ENCODE measurements at places on chromosomes 5 and 9. TPM values are rescaled to one million over a fixed set of nuclear protein-coding genes. Genes with fewer than 3 reads are reported as not detected.

DNA sequence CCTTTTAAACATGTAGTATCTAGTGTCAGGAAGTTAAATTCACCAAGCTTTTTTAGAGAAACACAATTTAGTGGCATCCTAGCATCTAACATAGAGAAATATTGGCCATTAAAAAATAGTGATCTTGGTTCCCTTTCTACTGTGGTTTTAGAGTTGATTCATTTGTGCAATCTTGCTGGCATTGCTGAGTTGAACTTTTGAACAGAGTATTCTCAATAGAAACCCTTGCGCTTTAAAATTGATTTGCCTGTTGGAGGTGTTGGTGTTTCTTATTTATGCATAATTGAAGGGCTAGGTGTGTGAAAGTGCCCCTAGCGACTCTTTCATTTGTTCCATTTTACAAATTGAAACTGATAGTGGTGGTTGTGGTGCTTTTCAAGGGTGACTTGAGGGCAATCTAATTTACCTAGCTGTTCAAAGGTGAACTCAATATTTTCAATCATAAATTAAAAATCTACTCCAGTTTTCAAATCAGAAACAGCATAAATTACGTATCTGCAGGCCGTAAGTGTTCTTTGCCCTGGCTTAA, 73.0 kb upstream of the MPDZ start:
- no peak overlapping the region for H3K4me3 ChIP-seq
- H3K4me1 ChIP-seq: no peaks in the 10 kb centered on the region
- H3K27ac ChIP-seq: no peak overlapping the region
- H3K27me3 ChIP-seq: no peaks in the 10 kb centered on the region
- no peaks in the 10 kb centered on the region for H3K36me3 ChIP-seq
- no peak for DNase-seq

DNA sequence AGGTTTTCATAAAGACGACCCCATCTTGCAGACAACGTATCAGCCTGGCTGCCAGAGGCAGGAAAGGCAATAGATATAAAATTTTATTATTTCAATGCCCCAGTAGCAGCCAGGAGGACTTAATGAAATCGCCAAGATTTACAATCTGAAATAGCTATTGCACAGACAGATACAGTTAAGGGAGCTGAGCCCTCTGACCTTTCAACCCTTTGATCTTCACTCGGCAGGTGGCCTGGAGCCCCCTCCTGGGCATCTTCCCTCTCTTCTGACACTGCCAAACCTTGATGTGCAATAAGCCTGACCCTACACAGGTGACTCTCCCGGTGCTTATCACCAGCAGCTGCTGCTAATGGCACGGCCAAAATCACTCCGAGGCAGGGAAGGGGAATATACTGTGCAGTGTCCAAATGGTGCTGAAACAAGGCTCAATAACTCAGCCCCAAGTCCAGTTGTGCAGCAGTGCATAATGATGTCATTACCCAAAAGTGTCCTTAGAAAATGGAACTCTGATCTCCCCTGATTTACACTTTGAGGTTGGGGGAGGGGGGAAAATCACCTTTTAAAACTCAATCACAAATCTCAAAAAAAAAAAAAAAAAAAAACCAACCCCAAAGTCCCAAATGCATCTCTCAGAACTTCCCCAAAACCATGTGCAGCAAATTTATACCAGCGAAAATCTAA, 242.0 kb downstream of the CRB2 start:
- DNase-seq: no peak
- H3K27me3 ChIP-seq: no peaks in the 10 kb centered on the region
- no peaks in the 10 kb centered on the region for H3K36me3 ChIP-seq
- no peaks in the 10 kb centered on the region for H3K4me1 ChIP-seq
- no peak overlapping the region for H3K4me3 ChIP-seq

- no peak overlapping the region for H3K27ac ChIP-seq
- no peak for DNase-seq
- no peak overlapping the region for H3K4me3 ChIP-seq
- no peaks in the 10 kb centered on the region for H3K36me3 ChIP-seq
- peaks cover 32% of the 10 kb centered on the region for H3K27me3 ChIP-seq
Measured at GRCh38 chr5:73960023-73960422, 334.0 kb downstream of the ARHGEF28 start.

DNA sequence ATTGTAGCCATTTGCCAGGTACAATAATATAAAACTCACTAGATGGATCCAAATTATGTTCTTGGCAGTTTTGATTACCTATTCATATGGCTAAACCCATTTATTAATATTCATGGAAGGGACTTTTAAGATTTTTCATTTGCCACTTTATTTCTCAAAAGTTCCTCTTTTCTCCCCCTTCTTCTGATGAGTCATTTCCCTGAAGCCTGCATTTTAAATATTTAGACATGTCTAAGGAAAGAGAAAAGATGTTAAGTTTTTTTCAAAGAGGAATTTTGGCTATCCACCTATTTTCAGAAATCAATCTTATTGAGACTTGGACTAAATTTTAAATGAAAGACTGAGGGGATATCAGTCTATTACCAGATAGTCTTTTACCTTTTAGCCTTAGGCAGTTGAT, 1189.4 kb downstream of the EFNA5 start:
- no peak for DNase-seq
- no peak overlapping the region for H3K27ac ChIP-seq
- no peaks in the 10 kb centered on the region for H3K4me1 ChIP-seq
- H3K4me3 ChIP-seq: no peak overlapping the region
- H3K27me3 ChIP-seq: no peaks in the 10 kb centered on the region
- H3K36me3 ChIP-seq: no peaks in the 10 kb centered on the region

GRCh38 chr5:59174248-59174844, 591.5 kb downstream of the RAB3C start:
- H3K27me3 ChIP-seq: no peaks in the 10 kb centered on the region
- H3K27ac ChIP-seq: no peak overlapping the region
- H3K4me1 ChIP-seq: peaks cover 37% of the 10 kb centered on the region
- peaks cover 1% of the 10 kb centered on the region for H3K36me3 ChIP-seq

DNA sequence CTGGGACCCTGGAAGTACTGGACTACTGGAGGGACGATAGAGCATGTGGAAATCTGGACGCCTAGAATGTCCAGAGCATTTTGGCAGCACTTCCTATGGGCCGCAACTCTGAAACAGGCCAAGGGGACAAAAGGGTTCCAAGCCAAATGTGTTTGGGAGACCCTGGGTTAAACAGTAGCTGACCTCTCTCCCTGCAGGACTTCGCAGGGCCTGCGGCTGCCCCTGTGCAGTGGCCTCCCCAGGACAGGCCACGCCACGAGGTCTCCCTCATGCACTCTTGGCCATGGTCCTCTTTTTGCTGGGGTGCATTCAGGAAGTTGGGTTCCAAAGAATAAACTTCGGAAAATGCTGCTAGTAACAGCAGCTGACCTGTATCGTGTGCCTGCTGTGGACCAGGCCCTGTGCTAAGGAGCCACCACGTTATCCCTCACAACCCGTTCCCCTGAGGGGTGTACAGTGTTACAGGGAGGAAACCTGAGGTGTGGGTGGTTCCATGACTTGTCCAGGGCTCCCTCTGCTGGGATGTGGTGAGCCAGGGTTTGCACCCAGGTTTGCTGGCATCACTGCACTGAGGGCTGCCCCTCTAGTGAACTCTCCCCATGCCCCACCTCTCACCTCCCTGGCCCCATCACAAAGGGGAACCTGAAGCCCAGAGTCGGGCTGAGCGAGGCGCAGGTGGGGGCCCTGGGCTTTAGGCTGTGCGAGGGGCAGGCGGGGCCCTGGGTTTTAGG, 79.4 kb downstream of the AMBP start:
- no peak for DNase-seq
- H3K4me1 ChIP-seq: peaks cover 8% of the 10 kb centered on the region
- no peaks in the 10 kb centered on the region for H3K36me3 ChIP-seq
- H3K27me3 ChIP-seq: no peaks in the 10 kb centered on the region
- no peak overlapping the region for H3K27ac ChIP-seq
- no peak overlapping the region for H3K4me3 ChIP-seq

- no peak overlapping the region for H3K27ac ChIP-seq
- H3K4me1 ChIP-seq: no peaks in the 10 kb centered on the region
- peaks cover 2% of the 10 kb centered on the region for H3K36me3 ChIP-seq
- no peak overlapping the region for H3K4me3 ChIP-seq
Measured at GRCh38 chr5:77513321-77513720, 21.2 kb upstream of the WDR41 start.

- H3K27ac ChIP-seq: no peak overlapping the region
- H3K4me3 ChIP-seq: no peak overlapping the region
- H3K36me3 ChIP-seq: no peaks in the 10 kb centered on the region
- H3K4me1 ChIP-seq: peaks cover 30% of the 10 kb centered on the region
- no peak for DNase-seq
Measured at GRCh38 chr5:756171-756570, 28.4 kb downstream of the ZDHHC11B start.

DNA sequence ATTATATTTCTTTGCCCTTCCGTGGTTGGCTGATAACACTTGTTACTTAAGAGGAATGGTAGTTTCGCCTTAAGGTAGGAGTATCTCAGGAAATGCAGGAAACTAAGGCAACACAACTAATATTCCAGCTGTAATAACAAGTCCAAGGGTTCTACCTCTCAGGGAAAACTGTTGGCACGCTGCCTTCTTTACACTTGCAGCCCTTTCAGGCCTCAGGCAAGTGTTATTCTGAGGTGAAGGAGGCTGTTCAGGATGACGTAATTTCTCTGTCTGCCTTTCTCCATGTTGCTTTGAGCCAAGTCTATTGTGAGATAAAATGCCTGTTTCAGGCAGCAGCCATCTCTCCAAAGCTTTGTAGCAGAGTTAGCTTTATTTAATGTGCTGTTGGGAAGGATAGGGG, 38.0 kb downstream of the VCAN start:
- no peak overlapping the region for H3K4me3 ChIP-seq
- no peaks in the 10 kb centered on the region for H3K4me1 ChIP-seq
- no peaks in the 10 kb centered on the region for H3K36me3 ChIP-seq
- no peak overlapping the region for H3K27ac ChIP-seq

DNA sequence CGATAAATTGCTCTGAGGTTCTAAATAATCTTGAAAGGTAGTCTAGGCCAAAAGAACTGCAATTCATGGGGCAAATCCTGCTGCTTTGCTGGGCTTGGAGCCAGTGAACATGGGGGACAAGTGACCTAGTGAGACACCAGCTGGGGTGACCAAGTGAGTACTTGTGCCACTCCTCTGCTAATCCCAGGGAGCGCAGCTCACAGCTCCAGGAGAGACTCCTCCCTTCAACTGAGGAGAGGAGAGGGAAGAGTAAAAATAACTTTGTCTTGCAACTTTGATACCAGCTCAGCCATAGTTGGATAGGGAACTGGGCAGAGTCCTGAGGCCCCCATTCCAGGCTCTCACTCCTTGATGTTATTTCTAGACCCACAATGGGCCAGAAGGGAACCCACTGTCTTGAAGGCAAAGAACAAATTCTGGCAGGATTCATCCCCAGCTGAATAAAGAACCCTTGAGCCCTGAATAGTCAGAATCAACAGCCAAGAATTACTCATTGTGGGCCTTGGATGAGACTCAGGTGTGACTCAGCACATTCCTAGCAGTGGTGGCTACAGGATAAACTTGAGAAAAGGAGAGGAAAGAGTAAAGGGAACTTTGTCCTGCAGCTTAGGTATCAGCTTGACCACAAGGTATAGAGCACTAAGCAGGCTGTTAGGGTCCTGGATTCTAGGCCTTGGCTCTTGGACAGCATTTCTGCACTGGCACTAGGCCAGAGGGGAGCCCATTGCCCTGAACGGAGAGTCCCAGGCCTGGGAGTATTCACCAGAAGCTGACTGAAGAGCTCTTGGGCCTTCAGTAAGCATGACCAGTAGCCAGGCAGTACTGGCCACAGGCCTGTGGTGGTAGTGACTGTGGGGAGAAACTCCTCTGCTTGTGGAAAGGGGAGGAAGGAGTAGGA, 288.3 kb upstream of the CDH18 start:
- no peak for DNase-seq
- H3K27ac ChIP-seq: no peak overlapping the region

GRCh38 chr5:159034083-159034824, 65.5 kb downstream of the EBF1 start:
- peaks cover 1% of the 10 kb centered on the region for H3K36me3 ChIP-seq
- no peak overlapping the region for H3K4me3 ChIP-seq
- peaks cover 8% of the 10 kb centered on the region for H3K4me1 ChIP-seq

DNA sequence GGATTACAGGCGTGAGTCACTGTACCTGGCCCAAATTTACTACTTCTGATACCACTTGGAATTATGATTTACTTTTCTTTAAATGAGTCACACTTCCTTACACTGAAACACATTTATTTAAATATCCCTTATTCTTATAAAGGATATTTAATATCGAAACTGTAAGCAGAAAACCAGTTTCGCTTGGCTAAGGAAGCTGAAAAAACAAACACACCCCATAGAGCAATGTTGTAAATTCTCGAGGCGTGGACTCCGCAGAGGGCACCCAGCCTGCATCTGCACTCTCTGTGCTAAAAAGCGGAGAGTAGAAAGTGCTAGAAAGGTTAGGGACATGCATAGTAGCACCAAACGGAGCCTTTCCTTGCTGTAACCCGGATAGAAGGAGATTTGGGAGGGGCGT, 86.5 kb downstream of the HMCN2 start:
- no peak overlapping the region for H3K4me3 ChIP-seq
- no peak for DNase-seq
- H3K4me1 ChIP-seq: no peaks in the 10 kb centered on the region
- no peaks in the 10 kb centered on the region for H3K27me3 ChIP-seq
- H3K27ac ChIP-seq: no peak overlapping the region

GRCh38 chr9:137169896-137170358, at the start of gene LRRC26:
Gene LRRC26, minus strand, starts transcription at chr9:137170051. Its CDS starts 108 bp downstream, at chr9:137169943.
- DNase-seq: no peak
- H3K4me3 ChIP-seq: peak within 1 kb of the TSS; percentile 62
- H3K36me3 ChIP-seq: no peaks in the 10 kb centered on the region
- H3K4me1 ChIP-seq: peaks cover 6% of the 10 kb centered on the region

DNA sequence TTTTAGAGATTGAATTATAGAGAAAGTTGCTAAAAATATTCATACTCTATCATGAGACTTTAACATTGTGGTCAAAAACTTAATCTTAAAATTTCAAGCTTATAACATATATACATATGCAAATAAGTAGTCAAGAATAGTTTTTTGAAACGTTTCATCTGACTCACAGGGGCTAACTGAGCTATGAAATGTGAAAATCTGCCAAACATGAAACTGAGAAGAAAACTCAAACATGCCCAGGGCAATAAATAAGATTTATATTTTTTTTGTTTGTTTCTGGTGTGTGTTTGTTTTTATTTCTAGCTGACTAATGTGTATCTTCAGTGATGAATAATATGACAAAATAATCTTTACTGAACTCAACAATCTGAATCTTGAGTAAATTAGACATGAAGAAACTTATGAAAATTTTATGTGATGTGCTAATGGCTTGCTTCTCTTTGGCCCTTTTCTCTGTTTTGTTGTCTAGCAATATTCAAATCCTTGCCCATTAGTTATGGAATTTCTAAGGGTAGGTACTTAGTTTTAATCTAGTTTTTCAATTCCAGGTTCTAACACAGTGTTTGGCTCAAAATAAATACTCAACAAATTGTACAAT, 99.9 kb downstream of the FAM174A start:
- no peaks in the 10 kb centered on the region for H3K36me3 ChIP-seq
- no peak overlapping the region for H3K4me3 ChIP-seq
- H3K4me1 ChIP-seq: no peaks in the 10 kb centered on the region
- peaks cover 10% of the 10 kb centered on the region for H3K27me3 ChIP-seq
- H3K27ac ChIP-seq: no peak overlapping the region
- no peak for DNase-seq

- DNase-seq: no peak
- no peaks in the 10 kb centered on the region for H3K27me3 ChIP-seq
- H3K36me3 ChIP-seq: no peaks in the 10 kb centered on the region
- H3K4me1 ChIP-seq: no peaks in the 10 kb centered on the region
- H3K4me3 ChIP-seq: no peak overlapping the region
- H3K27ac ChIP-seq: no peak overlapping the region
Measured at GRCh38 chr5:117242028-117242427, 667.4 kb upstream of the SEMA6A start.

Gene OSMR
- total RNA-seq: 0.10 TPM

Gene WDR38
- not detected for total RNA-seq

Gene BSPRY
- total RNA-seq: 20.2 TPM

Gene IFNA21
- not detected for total RNA-seq

Gene GFI1B
- total RNA-seq: not detected

Gene LCN1
- total RNA-seq: not detected

Gene ABLIM3
- 0.14 TPM for total RNA-seq

Gene CCL28
- total RNA-seq: 15.0 TPM

Gene CARD9
- 1.2 TPM for total RNA-seq

Gene PRELID1
- total RNA-seq: 118 TPM

Gene MSMP
- not detected for total RNA-seq
